ENCODE measurements at places on chromosomes 12 and 14.

DNA sequence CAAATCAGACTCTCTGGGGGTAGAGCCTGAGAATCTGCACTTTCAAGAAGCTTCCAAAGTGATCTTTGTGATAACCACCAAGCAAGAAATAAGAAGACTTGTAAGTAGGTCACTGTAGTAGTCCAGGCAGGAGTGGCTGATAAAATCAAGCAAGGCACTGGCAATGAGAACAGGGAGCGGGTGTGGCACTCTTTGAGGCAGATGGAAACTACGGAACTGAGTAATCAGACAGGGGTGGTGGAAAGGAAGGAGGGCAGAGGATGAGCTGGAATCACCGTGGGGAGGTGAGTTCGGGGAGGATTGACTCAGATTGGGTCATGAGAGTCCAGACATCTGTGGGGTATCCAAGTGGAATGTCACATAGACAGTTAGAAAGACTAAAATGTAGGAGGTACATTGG, 44.4 kb upstream of the PLXNC1 start:
- DNase-seq: no peak

DNA sequence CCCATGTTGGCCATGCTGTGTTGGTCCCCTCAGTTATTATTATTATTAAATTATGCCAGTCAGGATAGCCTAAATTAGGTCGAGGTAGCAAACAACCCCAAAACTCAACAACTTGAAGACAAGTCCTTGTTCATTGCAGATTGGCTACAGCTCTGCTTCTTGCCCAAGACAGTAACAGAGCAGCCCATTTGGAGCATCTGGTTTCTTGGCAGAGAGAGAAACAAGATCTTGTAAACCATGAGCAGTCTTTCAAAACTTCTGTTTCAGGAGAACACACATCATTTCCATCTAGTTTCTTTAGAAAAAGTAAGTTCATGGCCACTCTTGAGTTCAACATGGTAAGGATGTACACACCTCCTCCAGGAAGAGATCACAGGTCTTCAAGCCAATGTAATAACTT, 52.3 kb downstream of the E2F7 start:
- DNase-seq: no peak

DNA sequence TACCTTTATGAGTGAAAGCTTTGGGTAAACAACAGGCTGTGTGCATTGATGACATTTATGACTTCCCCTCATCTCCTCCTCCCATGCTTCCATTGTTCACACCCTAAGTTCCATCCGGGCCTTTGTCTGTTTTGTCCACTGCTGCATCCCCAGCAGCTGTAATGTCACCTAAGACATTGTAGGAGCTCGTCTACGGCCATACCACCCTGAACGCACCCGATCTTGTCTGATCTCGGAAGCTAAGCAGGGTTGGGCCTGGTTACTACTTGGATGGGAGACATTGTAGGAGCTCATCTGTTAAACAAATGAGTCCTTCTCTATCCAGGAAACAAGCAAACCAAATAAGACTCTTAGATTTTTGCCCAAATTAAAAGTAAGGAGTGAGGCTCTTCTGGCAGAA, 40.4 kb upstream of the SYCP3 start:
- no peak for DNase-seq

DNA sequence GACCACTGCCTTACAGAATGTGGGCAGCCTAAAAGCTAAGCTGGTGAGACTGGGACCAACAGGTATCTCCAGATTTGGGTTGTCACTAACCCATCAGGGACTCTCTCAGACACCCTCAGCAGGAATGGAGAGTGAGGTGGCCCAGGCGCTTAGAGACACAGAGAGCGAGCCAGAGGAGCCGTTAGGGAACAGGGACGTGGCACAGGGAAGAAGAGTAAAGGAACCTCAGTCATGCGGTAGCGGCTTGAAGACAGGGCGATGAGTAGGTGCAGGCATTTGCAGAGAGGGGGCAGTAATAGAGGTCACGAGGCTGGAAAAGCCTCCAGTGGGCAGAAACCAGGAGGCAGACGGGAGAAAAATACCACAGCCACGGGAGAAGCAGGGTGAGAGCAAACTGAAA, 158.0 kb upstream of the CCND2 start:
- no peak for DNase-seq

- no peak for DNase-seq
These were observed 26.4 kb upstream of the FAM222A start for GRCh38 chr12:109687250-109687649.

DNA sequence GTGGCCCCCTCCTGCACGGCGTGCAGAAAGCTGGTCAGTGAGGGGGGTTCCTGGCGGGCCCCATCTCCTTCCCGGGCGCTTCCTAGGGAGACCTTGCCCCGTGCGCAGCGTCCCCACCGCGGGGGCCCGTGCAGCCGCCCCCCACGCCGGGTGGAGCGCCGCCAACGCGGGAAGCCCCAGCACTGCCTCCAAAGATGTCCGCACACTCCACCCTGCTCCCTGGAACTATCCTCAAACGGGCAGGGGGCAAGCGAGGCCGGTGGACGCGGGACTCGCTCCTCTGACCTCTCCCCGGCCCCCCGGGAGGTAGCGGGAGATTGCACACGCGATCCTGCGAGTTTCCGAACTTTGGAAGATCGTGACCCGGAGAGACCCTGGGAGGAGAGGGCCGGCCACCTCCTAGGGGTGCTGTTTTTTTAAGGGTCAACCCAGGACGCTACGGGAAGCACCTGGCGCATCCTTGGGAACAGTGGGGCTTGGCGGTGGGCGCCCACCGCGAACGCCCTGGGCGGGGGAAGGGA, 1.5 kb upstream of the FZD10 start:
- DNase-seq: no peak

GRCh38 chr12:10849425-10849878, at the start of gene PRR4:
Gene PRR4, minus strand, starts transcription at chr12:10849475. Its CDS starts 38 bp downstream, at chr12:10849437.
- DNase-seq: no peak

- no peak for DNase-seq
These were observed 36.1 kb upstream of the LRRK2 start for GRCh38 chr12:40188558-40189320.

- DNase-seq: no peak
These were observed 150.4 kb upstream of the FAR2 start for GRCh38 chr12:28998662-28999120.

DNA sequence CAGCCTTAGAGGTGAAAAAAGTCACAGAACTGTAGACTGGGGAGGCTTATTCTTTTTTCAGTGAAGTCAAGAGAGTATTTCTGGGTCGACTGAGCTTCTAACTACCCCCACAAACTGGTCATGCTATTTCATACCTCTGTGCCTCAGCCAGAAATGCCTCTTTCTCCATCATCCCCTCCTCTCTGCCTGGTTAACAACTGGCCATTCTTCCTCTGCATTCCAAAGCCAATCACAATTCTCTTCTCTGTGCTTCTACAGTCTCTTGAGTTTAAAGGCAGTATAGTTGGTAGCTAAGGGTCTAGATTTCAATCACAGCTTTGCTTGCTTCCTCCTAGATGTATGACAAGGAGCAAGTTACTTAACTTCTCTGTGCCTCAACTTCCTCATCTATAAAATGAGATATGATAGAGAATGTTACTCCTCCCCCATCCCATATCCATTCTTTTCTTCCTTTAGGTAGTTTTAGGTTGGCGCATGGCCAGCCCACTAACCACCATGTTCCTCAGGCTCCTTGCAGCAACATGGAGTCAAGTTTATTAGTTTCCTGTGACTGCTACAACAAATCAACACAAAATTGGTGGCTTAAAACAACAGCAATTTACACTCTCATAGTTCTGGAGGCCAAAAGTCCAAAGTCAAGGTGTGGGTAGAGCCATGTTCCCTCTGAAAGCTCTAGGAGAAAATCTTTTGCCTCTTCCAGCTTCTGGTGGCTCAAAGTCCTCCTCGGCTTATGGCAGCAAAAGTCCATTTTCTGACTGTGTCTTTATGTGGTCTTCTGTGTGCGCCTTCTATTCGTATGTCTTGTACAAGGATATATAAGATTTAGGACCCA, 62.5 kb downstream of the ITPR2 start:
- DNase-seq: no peak

- DNase-seq: no peak
These were observed 30.8 kb upstream of the EVL start for GRCh38 chr14:100034468-100034867.

DNA sequence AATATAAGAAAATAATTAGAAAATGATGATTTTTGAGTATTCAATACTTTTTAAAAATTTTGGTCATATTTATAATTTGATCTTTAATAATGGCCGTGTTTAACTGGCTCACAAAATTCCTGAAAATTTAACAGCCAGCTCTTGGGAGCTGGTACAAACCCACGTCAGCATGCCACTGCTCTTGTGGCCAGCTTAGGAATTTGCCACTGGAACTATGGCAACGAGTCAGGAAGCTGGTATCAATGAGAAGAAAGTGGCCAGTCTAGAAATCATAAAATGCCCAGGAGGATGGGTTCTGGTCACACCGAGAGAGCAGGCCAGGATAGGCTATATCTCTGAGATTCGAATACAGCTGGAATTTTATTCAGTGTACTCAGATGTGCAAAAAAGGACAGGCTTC, 72.2 kb upstream of the PLEKHG3 start:
- no peak for DNase-seq

GRCh38 chr12:116093915-116094314, 183.6 kb downstream of the MED13L start:
- no peak for DNase-seq

- DNase-seq: no peak
These were observed 162.6 kb downstream of the SLC15A4 start for GRCh38 chr12:128661226-128661569.
